ENCODE measurements at places on chromosomes 2 and 18.

- DNase-seq: no peak
These were observed 180.7 kb upstream of the ID2 start for GRCh38 chr2:8501061-8501720.

DNA sequence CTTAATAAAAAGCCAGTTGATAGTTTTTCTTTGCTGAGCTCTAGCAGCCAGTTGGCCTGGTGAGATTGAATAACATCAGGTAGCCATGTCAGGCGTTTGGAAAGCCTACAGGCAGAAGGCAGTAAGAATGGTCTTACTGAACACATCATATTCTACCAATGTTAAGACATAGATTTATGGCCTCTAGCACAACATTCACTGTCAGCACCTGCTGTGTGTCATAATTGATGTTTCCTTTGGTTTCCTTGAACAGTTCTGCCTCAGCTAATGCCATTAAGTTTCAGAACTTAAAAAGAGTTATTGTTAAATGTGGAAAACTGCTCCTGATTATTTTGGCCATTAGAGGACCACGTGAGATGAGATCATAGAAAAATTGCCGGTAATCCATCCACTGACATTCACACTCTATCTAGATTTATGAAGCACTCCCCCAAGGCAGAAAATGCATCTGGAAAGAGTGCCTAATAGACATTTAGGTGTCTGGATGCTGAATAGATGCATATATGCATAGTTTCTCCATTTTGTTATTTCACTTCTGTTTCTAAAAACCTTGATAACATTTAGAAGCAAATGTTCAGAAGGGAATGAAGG is 434.7 kb downstream of the PTPRM start:
- no peak for DNase-seq

GRCh38 chr2:202196727-202197126 is 41.7 kb downstream of the SUMO1 start:
- DNase-seq: no peak

DNA sequence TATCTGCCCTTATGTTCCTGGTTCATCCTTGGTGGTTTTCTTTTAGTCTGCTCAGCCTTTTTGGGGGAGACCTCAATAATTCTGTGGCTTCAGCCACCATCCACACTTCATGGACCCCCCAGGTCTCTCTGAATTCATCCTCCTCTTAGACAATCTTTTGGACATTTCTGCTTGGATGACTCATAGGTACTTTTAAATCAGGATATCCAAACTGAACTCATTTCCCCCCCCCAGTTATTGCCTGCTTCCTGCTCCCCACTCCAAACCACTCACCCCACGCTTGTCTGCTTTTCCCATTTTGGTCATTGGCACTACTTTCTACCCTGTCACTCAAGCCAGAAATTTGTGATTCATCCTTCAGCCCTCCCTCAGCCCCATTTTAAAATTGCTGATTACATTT is 78.5 kb downstream of the TANC1 start:
- DNase-seq: no peak

DNA sequence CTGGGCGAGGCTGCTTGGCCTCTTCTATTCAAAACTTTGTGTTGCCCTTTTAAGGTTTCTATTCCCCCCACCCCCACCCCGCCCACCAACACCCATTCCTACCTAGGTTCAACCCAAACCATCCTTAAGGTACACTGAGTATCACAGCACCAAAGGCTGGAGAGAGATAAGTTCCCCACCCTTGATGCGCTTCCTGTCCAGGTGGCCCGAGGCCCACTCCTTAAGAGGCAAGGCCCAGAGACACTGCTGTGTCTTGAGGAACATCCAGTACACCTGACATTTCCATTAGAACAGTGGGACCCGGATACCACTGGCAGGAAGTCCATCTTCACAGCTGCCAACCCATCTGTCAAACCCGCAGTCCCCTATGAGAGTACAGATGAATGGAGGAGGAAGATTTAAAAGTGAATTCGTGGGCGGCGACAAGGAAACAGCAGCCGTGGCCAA is 277 bp upstream of the INPP1 start:
- no peak for DNase-seq

GRCh38 chr2:213065583-213066442 is 85.6 kb downstream of the IKZF2 start:
- no peak for DNase-seq

DNA sequence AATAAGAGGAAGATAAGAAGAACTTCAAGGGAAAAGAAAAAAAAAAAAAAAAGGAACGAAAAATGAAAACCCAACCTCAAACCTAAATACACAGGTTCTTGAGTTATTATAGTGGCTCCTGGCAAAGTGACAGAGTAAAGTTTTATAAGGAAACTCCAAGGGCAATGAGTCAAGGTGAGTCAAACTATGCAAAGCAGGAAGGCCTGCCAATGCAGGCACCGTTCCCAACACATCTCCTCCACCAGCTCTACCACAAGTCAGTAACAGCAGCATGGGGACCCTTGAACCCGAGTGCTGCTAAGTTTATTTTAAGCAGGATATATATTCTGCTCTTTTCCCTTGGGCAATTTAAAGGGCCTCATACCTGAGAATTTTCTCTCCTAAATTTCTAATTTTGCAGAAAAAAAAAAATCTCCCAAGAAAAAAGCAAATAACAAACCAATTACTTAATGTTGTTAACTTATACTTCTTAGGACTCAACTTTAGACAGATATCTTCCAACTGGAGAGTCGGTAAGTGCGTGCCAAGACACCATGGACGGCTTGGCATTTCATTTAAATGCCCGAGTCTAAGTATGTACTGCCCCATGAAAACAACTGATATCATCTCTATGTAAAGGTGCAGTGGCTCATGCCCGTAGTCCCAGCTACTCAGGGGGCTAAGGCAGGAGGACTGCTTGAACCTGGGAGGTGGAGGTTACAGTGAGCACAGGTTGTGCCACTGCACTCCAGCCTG is 75.7 kb upstream of the TFCP2L1 start:
- no peak for DNase-seq

Measured in occipital lobe (tissue), 3 donors.